HepG2 (cell line): ENCODE measurements at places on chromosomes 6 and 20. TPM values are rescaled to one million over a fixed set of nuclear protein-coding genes. Genes with fewer than 3 reads are reported as not detected.

DNA sequence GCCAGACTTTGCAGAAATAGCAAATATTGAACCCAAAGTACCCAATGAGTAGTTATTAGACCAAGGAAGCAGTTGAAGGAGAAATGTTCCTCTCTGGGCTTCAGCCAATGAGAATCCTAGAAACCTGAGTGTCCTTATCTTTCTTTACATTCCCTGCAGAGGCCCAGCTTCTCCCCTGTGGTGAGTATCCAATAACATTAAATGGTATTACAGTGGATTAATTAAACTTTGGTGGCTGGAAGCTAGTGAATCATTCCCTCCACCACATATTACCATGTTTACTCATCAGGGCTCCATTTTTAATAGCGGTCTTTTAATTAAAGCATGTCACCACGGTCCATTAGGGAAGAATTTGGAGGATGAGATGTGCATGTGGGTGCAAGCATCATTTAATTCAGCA is 74.0 kb downstream of the UNC5CL start:
- no peaks in the 10 kb centered on the region for H3K27me3 ChIP-seq
- DNase-seq: no peak
- H3K36me3 ChIP-seq: no peaks in the 10 kb centered on the region
- peaks cover 43% of the 10 kb centered on the region for H3K4me1 ChIP-seq
- H3K27ac ChIP-seq: no peak overlapping the region
- H3K4me3 ChIP-seq: no peak overlapping the region

GRCh38 chr6:117373211-117373813 is 52.4 kb downstream of the ROS1 start:
- H3K36me3 ChIP-seq: no peaks in the 10 kb centered on the region
- no peak overlapping the region for H3K4me3 ChIP-seq
- H3K4me1 ChIP-seq: peaks cover 9% of the 10 kb centered on the region; the same call in 1 of the 2 replicates
- H3K27ac ChIP-seq: no peak overlapping the region

SSTR4 gene
- not detected in 2 replicates for total RNA-seq

PPIL4 gene
- total RNA-seq: 46.0 and 67.8 TPM in 2 replicates
